ENCODE measurements at places on chromosomes 16 and 17. TPM values are rescaled to one million over a fixed set of nuclear protein-coding genes. Genes with fewer than 3 reads are reported as not detected.

GRCh38 chr16:51470492-51470891 is 319.4 kb upstream of the SALL1 start:
- no peak for DNase-seq

GRCh38 chr17:70355185-70355584 is 185.9 kb downstream of the KCNJ2 start:
- DNase-seq, result no peak

- peak; percentile 23 for DNase-seq
Measured at GRCh38 chr16:12289175-12290063, 312.9 kb downstream of the SNX29 start.

- peak; percentile 64 for DNase-seq
Measured at GRCh38 chr17:62653002-62653825, 25.7 kb downstream of the MRC2 start.

DNA sequence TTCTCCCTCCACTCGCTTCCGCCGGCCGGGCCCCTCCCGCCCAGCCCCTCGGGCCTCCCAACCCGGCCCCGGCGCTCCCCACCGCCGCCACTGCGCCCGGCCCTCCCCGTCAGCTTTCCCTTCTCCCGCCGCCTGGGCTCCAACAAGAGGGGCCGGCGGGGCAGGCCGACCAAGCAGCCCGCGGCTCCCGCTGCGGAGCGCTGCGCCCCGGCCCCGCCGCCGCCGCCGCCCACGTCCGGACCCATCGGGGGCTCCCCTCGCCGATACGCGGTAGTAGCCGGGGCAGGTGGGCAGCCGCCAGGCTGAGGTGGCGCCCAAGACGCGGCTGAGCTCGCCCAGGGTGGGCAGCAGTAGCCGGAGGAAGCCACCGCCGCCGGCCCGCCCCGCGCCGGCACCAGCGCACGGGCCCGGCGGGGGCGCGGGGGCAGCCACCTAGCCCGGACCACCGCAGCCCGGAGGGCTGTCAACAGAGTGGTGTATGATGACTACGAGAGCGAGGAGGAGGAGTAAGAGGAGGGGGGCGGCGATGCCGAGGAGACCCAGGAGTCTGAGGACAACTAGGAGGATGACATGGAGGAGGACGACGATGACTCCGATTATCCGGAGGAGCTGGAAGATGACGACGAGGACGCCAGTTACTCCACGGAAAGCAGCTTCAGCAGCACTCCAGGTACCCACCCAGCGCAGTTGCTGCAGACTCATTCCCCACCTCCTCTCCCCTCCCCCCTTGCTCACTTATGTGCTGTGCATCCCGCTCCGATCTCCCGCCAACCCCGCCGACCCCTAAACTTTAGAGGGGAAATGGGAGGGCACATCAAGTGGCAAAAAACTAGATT is 498 bp downstream of the LRRC37B start:
- DNase-seq, result peak; percentile 18

The G6PC1 gene
- total RNA-seq, result not detected

- DNase-seq, result no peak
Measured at GRCh38 chr17:73973586-73974409, 229.7 kb upstream of the RPL38 start.

GRCh38 chr17:57634713-57635465 is 110.2 kb downstream of the CCDC182 start:
- DNase-seq, result peak; percentile 4

DNA sequence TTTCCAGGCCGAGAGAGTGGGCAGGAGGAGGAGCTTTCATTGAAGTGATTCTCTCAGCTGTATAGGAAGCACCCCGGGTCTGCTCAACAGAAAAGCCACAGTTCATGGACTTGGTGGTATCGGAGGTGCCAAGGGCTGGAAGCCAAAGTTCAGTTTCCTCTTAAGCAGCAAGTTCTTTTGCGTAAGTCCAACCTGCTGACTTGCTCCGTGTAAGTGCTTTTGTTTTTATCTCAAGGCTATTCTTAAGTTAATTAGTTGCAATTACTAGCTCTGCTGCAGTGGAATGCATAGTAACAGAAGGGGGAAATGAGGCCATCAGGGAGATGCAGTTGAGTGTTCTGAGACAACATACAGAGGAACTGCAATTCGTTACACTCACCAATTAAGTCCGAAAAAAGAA is 44.6 kb downstream of the SMIM36 start:
- no peak for DNase-seq

The CASKIN1 gene
- 0.18 TPM for total RNA-seq

DNA sequence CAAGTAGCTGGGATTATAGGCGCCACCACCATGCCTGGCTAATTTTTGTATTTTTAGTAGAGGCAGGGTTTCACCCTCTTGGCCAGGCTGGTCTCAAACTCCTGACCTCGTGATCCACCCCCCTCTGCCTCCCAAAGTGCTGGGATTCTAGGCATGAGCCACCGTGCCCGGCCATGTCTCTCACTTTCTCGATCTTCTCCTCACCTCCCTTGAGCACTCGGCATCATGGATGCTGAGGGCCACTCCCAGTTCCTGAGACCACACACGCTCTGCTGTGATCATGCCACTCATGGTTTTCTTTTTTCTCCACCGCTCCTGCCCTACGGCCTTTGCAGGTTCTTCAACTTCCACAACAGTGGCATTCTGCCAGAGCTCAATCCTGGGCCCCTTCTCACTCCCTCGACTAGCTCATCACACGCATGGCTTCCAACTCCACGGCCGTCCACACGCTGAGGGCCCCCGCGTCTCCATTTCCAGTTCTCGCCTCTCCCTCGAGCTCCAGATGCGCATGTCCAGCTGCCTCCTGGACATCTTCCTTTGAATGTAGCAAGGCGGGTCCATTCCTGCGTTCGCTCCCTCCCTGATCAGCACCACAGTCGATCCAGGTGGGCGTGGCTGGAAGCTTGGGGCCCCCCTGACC is 5.5 kb upstream of the NCBP3 start:
- DNase-seq, result no peak

DNA sequence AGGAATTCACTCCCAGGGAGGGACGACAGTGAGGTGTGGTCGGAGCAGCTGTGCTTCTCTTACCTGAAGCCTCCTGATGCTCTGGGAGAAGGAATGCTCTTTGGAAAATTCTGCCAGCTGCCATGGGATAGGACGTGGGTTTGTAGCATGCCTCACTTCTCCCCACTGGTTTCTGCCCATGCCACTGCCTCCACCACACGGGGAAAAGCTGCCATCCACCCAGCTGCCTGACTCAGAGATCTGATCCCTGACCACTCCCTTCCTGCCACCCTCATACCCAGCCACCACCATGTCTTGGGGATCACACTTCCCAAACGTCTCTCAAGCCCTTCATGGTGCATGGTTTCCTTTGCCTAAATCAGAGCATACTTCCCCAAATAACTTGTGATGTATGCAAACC is 80.0 kb downstream of the CPPED1 start:
- DNase-seq, result no peak

- DNase-seq, result no peak
Measured at GRCh38 chr17:15493693-15494035, 26.2 kb upstream of the CDRT4 start.

The CNTNAP4 gene
- 0.49 TPM for total RNA-seq

- peak; percentile 39 for DNase-seq
Measured at GRCh38 chr17:77811521-77811920, 147.0 kb upstream of the TNRC6C start.

GRCh38 chr16:55703003-55704001 is 47.5 kb downstream of the SLC6A2 start:
- DNase-seq, result peak; percentile 87

DNA sequence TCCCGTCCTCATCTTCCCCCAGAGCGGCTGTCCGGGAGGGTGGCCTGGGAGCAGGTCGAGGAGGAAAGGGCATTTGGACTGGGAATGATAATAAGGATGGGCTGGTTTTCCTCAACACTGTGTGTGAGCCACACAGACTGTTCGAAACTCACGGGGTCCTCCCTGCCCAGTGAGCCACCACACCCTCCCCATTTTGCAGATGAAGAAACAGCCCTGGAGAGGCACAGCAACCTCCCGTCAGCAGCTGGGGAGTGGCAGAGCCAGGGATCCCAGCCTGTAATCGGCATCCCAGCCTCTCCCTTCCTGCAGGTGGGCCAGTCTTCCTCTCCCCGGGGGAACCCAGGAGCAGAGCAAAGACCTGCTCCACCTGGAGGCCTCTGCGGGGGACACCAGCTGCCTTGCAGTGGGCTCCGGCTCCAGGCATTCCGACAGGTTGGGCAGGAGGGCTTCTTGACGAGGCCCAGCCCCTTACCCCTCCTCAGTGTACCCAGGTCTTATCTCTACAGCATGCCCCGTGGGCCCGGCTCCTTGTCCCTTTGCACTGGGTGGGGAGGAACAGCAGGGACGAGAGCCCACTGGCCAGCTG is 23.8 kb downstream of the ENGASE start:
- no peak for DNase-seq

GRCh38 chr17:36697903-36698530 is 96.6 kb downstream of the MRM1 start:
- DNase-seq, result peak; percentile 2

DNA sequence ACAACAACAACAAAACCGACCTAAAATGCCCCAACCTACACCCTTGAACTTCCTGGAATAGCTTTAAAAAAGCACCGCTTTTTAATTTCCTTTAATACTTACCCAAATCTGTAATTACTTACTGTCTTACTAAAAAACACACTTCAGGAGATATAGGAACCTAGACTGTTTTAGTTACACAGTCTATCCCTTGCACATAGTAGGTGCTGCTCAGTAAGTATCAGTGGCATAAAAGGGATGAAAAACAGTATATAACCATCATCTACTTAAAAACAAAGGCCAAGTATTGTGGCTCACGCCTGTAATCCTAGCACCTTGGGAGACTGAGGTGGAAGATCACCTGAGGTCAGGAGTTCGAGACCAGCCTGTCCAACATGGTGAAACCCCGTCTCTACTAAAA is 6.1 kb downstream of the SUMO2 start:
- no peak for DNase-seq

DNA sequence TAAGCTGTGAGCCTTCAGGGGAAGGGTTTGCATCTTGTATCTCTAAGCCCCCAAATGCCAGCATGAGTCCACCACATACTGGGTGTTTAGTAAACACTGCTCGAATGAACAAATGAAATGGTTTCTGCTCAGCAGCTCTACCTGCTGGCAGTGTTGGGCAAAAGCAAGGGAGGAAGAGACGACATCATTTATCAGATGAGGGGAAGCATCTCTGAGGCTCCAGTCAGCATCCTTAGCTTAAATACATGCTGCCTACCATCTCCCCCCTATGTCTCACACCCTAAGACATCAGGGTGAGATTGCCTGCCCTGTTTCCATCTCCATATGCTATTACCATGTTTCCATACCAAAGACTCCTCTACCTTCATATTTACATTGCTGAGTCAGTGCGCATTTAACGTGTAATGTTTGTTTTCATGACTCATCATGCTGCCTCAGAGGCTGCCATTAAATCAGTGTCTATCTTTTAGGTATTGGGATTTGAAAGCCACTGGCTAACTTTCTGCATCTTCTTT is 379.8 kb downstream of the UTP18 start:
- no peak for DNase-seq

The C17orf50 gene
- not detected for total RNA-seq

The ARHGAP44 gene
- total RNA-seq, result 2.3 TPM

The NPIPB4 gene
- total RNA-seq, result 54.0 TPM

The NPTX1 gene
- total RNA-seq, result 0.57 TPM

DNA sequence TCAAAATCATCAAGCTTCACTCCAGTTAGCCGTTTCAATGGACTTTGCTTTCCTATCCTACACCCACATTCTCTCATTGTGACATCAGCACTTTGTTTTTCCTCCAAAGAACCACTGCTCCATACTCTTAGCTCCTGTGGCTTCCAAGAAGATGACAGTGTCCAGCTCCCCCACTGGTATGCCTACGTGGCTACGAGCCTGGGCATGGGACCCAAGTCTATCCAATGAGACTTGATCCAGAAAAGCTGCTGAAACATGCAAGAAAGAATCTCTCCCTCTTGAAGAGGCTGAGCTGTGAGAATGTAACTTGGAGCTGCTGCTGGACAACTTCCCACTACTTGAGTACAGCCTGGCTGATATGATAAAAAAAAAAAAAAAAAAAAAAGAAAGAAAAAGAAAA is 9.4 kb downstream of the TOX3 start:
- no peak for DNase-seq

The CDH3 gene
- not detected for total RNA-seq

DNA sequence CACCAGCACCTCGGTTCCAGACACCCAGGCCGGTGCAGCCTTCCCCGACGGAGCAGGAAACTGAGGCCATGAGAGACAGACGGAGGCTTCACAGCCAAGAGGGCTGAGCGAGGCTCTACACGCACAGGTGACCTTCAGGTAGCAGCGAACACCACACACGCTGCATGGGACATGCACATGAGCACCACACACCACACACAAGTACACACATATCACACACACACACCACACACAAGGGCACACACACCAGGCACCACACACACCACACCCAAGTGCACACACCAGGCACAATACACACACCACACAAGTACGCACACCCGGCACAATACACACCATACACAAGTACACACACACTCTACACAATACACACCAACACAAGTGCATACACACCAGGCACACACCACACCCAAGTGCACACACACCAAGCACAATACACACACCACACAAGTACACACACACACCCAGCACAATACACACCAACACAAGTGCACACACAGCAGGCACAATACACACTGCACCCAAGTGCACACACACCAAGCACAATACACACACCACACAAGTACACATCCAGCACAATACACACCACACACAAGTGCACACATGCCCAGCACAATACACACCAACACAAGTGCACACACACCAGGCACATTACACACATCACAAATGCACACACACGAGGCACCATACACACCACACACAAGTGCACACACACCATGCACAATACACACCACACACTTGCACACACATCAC is 33.4 kb upstream of the ZNF469 start:
- no peak for DNase-seq

The TMEM238L gene
- total RNA-seq, result not detected

The RHBDF2 gene
- 1.4 TPM for total RNA-seq

DNA sequence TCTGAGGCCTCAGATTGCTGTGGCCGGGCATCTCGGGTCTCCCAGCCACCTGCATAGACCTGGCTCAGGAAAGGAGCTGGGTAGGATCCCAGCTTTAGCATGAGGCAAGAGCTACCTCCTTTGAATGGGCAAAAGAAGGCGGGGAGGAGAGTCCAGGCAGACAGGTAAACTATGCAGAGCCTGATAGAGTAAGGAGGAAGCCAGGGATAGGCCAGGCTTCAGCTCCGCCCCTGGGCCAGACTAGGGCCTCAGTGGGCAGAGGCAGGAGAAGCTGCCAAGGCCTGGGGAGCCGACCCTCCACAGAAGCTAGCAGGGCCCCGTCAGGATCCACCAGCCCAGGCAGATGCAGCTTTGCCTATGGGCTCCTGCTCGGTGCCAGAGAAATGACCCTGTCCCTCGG is 22.6 kb upstream of the UBE2G1 start:
- no peak for DNase-seq

- no peak for DNase-seq
Measured at GRCh38 chr16:3171855-3172593, 16.0 kb upstream of the OR1F1 start.

The HBA2 gene
- not detected for total RNA-seq

All from fibroblast of the aortic adventitia (primary cell).